H7 (cell line): ENCODE measurements at places on chromosomes 16 and 17. TPM values are rescaled to one million over a fixed set of nuclear protein-coding genes. Genes with fewer than 3 reads are reported as not detected.

GRCh38 chr17:37671824-37672547 is 28.7 kb upstream of the DDX52 start:
- DNase-seq: no peak

- no peak for DNase-seq
Measured at GRCh38 chr17:48567209-48567608, 10.9 kb downstream of the HOXB4 start.

- DNase-seq: peak; percentile 54
Measured at GRCh38 chr16:49277386-49277742, 4.3 kb downstream of the CBLN1 start.

DNA sequence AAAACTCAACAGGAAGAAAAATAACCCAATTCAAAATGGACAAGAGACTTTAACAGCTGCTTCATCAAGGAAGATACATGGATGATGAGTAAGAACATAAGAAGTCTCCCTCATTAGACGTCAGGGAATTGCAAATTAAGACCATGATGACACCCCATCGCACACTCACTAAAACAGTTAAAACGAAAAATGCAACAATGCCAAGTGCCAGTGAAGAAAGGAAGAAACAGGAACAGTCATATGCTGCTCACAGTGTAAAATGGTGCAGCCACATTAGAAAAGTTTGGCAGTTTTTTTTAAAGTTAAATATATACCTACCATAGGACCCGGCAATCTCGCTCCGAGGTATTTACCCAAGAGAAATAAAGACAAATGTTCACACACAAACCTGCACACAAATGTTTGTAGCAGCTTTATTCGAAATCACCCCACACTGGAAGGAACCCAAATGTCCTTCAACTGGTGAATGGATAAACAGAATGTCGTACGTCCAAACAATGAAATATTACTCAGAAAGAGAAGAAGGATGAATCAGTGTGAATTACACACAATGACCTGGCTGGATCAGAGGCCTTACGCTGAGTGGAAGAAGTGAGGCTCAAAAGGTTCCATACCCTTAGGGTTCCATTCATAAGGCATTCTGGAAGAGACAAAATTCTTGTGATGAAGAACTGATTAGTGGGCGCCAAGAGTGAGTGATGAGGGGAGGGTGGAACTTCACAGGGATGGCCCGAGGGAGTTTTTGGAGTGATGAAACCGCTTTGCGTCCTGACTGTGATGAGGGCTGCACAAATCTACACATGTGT is 110.3 kb downstream of the C16orf95 start:
- no peak for DNase-seq

GRCh38 chr17:6572972-6573370 is 16.6 kb upstream of the PITPNM3 start:
- DNase-seq: no peak

- DNase-seq: peak; percentile 17
Measured at GRCh38 chr17:68972119-68972704, 17.0 kb upstream of the ABCA8 start.

DNA sequence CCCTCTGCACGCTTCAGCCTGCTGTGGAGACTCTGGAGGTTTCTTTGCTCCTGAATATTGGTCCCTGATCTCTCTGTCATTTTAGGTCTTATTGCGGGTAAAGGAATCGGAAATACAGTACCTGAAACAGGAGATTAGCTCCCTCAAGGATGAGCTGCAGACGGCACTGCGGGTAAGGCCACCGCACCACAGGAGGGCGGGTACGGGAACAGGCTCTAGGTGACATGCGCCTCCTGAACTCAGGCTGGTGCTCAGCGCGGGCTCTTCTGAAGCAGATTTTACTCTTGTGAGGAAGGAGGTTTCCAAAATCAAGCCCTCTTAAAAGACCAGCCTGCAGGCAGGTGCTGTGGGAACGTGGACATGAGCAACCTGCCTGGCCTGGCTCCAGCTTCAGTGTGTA is 29.8 kb downstream of the PLD6 start:
- DNase-seq: no peak

Gene WNT9B
- total RNA-seq: 0.48 and 0.83 TPM in 2 replicates

GRCh38 chr17:64315032-64315490 is 52.0 kb upstream of the TEX2 start:
- no peak for DNase-seq

Gene DNASE1L2
- total RNA-seq: 0.48 and 0.69 TPM in 2 replicates

Gene SPATA32
- 0.24 TPM in 1 of 2 replicates, not detected in the other for total RNA-seq

GRCh38 chr16:35747658-35748455 is 2288.4 kb downstream of the TP53TG3F start:
- DNase-seq: peak; percentile 17

- peak; percentile 85 for DNase-seq
Measured at GRCh38 chr16:280991-281659, 734 bp downstream of the ARHGDIG start.

GRCh38 chr17:50423553-50424159 is 2.4 kb upstream of the ACSF2 start:
- peak; percentile 33 for DNase-seq

DNA sequence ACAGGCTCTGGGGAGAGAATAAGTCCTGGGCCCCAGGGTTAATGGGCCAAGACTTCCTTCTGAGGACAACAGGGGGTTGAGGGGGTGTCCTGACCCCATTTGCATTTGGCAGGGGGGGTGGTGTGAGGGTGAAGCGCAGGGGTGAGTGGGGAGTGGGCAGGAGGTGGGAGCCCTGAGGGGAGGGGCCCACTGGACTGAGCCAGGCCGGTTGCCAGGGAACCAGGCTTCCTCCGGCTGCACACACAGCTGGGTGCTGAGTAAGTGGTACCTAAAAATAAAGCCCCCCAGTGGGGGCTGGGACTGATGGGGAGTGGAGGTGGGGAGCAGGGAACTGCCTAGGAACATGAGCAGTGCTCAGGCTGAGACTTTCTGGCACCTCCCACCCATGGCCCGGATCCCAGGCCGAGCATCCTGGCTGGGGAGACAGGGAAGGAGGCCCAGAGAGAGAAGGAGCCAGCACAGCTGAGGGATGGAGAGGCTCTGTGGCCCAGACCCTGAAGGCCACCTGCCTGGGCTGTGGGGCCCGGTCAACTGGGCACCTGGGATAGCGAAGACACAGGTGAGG is 7.5 kb upstream of the RASD1 start:
- no peak for DNase-seq

GRCh38 chr17:18959071-18959844 is 7.3 kb downstream of the SLC5A10 start:
- DNase-seq: peak; percentile 45

Gene COPZ2
- total RNA-seq: not detected in 2 replicates

- DNase-seq: no peak
Measured at GRCh38 chr17:35117984-35118383, 1.7 kb downstream of the RAD51D start.

DNA sequence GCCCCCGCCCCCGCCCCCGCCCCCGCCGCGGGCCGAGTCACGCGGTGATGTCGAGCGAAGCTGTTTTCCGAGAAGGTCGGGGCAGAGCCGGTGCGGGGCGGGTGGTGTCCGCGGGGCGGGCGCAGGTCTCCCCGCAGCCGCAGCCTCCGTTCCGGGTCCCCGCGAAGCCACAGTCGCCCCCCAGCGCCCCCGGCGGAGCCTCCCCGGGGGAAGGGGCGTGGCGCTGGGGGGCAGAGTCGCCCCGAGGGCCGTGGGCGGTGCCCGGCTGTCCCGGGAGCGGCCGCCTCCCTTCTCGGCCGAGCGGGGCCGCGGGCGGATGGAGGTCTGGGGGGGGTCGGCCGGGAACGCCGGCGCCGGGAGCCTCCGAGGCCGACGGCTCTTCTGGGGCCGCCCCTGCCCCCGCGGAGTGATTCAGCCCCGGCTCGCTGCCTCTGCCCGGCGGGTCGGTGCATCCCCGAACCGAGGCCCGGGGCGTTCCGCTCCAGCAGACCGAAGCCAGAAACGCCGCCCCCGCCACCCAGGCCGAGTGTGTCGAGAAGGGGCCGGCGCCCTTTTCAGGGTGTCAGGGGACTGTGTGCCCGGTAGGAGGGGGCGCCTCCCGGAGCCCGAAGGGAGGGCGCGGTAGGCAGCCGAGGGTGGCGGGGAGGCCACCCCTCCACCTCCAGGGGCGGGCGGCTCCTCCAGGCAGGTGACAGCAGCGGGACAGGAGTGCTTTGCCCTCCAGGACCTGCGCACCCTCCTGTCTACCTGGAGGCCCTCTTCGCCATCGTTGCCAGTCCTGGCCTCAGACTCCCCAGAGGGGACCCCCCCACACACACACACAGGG is 1.7 kb downstream of the METRNL start:
- DNase-seq: peak; percentile 90

GRCh38 chr17:64145375-64145750 is 15.4 kb upstream of the ERN1 start:
- no peak for DNase-seq

DNA sequence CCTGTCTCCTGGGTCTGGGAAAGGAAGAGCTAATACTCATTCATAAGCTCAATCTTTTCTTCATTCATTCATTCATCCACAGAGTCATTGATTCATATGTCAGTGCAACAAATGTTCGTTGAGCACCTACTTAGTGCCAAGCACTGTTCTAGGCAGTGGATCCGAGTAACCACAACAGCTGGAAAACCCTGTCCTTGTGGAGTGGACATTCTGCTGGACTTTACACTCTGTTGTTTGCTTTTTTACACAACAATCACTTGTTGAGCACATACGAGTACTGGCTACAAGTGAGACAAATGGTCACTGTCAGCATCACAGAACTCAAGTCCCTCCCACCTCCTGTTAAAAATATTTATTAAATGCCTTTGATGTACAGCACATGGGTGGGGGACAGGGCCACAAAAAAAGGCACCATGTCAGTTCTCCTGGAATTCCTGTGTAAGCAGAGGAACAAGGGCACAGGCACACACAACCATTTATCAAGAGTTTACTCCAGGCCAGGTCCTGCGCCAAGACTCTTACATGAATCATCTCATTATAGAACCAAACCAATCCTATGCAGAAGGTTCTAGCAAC is 46.9 kb downstream of the TEKT5 start:
- DNase-seq: no peak

Gene HEATR9
- total RNA-seq: not detected in 2 replicates

Gene OTOP2
- not detected in 2 replicates for total RNA-seq

Gene FGF11
- 12.5 and 20.7 TPM in 2 replicates for total RNA-seq

Gene SMIM36
- not detected in 2 replicates for total RNA-seq

DNA sequence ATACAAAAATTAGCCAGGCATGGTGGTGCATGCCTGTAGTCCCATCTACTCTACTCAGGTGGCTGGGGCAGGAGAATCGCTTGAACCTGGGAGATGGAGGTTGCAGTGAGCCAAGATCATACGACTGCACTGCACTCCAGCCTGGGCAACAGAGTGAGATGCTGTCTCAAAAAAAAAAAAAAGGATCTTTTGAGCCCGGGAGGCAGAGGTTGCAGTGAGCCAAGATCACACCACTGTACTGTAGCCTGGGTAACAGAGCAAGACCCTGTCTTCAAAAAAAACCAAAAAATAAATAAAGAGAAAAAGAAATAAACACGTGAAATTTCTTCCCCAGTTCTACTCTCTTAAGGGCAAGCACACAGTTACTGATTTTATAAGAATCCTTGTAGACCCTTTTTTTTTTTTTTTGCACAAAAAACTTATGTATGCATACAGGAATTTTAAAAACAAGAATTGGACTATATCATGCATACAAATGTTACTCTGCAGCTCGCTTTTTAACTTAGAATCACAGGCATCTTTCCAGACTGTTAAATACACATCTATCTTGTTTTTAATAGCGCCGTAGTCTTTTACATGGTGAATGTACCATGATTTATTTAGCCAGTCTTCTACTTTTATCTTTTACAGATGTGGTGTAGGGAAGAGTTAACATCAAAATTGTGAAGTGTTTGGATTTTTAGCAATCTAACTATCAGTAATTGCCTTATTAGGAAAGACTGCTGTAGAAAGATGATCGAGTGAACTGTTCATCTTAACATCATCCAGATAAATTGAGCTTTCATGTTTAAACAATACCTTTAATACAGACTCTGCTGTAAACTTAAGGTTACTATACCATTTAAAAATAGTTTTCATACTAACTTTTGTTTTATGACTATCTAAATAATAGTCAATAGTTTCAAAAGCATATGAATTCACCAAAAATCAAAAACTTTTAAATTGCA is 14.6 kb downstream of the CDH3 start:
- DNase-seq: no peak

- peak; percentile 65 for DNase-seq
Measured at GRCh38 chr16:661184-661821, 6.6 kb upstream of the RHOT2 start.

DNA sequence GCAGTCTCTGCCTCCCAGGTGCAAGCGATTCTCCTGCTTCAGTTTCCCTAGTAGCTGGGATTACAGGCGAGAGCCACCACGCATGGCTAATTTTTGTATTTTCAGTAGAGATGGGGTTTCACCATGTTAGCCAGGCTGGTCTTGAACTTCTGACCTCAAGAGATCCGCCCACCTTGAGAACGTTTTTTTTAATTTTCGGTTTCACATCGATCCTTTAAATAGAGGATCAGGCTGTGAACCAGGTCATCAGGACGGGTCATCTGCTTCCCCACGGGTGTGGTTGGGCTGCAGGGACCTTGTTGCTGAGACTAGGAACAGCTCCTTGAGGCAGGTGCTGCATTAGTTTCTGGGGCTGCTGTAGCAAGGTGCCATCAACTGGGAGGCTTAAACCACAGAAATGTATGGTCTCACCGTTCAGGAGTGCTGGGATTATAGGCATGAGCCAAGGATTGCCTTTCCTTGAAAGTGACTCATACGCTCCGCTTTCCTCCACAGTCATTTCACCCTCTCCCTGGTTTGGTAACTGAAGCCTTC is 7.9 kb upstream of the NAGPA start:
- DNase-seq: peak; percentile 1

- DNase-seq: peak; percentile 89
Measured at GRCh38 chr16:86566966-86567700, 504 bp downstream of the FOXC2 start.

DNA sequence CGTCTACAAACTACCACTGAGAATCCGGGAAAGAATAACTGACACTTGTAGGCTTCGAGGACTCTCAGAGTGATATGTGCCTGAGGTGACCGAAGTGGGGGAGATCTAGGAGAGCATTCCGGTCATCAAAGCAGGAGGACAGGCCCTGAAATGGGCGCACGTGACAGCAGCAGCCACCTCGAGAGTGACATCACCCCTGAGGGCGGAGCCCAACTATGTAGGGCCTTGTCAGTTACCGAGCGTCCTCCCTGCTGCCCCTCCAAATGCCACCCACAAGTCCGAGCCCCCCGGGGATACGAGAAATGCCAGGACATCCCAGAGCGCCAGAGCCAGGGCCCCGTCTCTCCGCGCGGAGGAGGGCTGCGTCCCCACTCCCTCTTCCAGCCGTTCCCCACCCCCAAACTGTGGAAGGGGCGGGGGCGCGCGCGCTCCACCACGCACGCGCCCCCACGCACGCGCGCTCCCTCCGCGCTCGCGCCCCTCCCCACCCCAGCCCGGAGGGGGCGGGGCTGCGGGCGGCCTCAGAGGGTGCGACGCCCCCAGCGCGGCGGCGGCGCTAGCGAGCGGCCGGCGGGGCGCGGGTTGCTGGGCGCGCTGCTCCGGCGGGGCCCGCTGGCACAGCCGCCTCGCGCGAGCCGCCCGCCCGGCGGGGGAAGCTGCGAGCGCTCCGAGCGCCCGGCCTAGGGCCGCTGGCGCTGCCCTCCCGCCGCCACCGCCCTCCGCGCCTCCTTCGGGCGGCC is at the start of gene TANC2:
TSS of gene TANC2 (plus strand) at position 550 of the 740 bp plus-strand sequence. CDS start 43,325 bp downstream, outside the sequence.
- DNase-seq: peak; percentile 91
